DMS153 (cell line): ENCODE measurements at places on chromosomes 5 and 9.

GRCh38 chr5:130624805-130625204 is 540.3 kb downstream of the HINT1 start:
- no peak for DNase-seq

- DNase-seq = no peak
Observed at GRCh38 chr5:114362977-114363761, 1.3 kb downstream of the KCNN2 start.

DNA sequence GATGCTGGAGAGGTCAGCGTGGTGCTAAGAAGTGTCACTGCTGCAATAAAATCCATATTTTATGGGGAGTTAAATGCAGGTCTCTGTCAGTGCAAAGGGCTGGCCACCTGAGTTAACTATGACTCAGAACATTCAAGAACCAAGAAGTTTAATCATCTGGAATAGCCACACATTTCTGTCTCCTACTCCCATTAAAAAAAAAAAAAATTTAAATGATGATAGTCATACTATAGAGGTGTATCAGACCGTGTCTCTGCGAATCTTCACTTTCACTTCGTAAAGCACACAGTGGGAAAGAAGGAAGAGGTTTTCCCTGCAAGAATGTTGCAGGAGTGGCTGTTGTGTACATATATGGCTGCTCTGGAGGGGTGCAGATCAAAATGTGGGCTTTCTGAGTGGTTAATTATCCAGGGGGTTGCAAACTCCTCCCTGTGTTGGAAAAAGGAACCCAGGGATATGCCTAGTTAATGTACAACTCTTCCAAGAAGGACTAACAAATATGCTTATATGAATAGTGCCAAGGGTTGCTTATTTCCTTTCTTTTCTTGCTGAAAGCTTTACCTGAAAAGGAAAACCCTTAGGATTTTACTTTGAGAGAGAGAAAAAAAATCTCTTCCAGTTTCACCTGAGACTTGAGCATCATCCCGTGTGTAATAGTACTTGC is 1.5 kb downstream of the CDH6 start:
- DNase-seq = no peak

- DNase-seq = no peak
Observed at GRCh38 chr5:155082401-155082800, 68.8 kb downstream of the KIF4B start.

GRCh38 chr9:131960311-131960710 is 119.4 kb downstream of the MED27 start:
- no peak for DNase-seq

DNA sequence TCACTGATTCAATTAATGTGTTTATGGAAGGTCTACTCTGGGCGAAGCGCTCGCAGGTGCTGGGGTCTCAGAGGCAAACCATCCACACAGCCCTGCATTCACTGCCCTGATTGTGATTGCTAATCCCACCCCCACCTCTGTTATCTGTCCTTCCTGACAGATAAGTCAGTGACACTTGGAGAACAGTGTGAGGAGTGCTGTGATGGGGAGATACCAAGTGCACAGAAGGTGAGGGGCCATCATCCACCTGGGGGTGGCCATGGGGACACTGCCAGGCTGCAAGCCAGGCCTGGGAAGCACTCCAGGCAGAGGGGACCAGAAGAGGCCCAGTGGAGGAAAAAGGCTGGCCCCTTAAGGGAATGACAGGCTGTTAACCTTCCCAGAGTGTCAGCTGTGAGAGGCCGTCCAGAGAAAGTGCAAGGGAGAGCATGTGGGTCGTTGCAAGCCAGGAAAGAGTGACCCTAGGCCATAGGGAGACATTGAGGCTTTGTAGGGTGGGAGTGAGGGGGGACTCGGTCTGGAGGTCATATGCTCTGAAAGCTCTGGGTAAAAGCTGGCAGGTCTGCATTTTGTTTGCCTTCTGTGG is 18.0 kb downstream of the IL9 start:
- no peak for DNase-seq

DNA sequence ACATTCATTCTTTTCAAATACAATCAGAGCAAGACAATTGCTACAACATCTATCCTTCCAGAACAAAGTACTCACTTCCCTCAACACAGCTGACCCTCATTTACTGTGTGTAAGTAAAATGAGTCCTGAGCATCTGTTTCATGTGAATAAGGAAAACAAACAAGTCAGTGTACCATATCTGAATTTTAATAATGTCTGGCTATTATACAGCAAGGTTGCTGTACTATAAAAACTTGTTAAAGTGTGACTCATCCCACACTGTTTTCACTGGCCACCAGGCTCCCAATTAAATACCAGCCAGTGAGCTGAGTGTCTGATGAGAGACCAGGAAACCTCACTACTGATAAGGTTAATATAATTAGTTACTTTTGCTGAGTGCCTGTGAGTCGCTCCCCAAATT is 339.8 kb downstream of the AGTPBP1 start:
- no peak for DNase-seq

DNA sequence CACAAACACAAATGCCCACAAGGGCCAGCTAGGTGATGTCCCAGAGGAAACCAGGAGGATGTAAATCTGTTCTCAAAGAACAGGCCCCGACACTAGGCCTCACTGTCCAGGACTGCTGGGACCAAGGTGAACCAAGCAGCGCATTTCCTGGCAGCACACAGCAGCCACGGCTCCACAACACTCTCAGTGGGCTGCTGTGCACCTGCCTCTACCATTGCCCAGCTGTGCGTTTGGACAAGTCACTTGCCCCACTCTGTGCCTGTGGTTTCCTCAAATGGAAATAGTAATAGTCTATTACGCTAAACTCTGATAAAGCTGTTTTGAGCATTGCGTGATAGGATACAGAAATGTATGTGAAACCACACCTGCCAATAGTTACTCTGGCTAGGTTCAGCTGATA is 544.5 kb downstream of the BNC2 start:
- no peak for DNase-seq

GRCh38 chr5:55062039-55062779 is 38.2 kb downstream of the GZMK start:
- no peak for DNase-seq

- DNase-seq = no peak
Observed at GRCh38 chr5:170945275-170945674, 83.5 kb downstream of the RANBP17 start.

DNA sequence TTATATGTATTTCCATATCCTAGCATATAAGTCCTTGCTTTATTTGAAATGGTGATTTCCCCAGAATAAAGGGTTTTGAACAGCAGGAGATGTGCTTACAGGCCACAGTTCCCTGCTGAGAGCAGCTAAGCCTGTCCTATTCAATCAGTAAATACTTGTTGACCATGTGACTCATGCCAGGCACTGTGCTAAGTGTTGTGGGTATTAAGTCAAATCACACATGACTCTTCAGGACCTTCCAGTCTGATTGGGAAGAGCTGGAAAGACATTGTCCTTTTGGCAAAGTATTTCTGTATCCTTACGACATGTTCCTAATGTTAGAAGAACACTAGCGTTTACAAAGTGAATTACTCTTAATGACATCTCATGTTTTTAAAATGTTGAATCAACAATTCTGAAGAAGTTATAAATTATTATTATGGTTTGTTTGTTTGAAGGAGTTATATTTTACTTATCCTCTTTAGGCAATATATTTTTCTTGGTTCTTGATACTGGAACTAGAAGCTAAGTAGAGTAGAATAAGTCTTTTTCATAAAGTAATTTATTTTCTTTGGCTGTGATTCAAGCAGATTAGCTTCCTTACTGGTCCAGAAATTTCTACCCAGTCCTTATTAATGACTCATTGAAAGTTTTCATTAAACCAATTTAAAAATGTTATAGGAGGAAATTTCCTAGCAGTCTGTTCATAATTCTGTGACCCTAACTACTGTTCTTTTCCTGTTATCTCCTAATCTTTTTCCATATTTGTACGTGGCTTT is 82.1 kb downstream of the GAPVD1 start:
- no peak for DNase-seq

GRCh38 chr9:95204710-95205109 is 112.8 kb downstream of the FANCC start:
- no peak for DNase-seq

GRCh38 chr5:13250464-13251291 is 693.8 kb downstream of the DNAH5 start:
- no peak for DNase-seq

DNA sequence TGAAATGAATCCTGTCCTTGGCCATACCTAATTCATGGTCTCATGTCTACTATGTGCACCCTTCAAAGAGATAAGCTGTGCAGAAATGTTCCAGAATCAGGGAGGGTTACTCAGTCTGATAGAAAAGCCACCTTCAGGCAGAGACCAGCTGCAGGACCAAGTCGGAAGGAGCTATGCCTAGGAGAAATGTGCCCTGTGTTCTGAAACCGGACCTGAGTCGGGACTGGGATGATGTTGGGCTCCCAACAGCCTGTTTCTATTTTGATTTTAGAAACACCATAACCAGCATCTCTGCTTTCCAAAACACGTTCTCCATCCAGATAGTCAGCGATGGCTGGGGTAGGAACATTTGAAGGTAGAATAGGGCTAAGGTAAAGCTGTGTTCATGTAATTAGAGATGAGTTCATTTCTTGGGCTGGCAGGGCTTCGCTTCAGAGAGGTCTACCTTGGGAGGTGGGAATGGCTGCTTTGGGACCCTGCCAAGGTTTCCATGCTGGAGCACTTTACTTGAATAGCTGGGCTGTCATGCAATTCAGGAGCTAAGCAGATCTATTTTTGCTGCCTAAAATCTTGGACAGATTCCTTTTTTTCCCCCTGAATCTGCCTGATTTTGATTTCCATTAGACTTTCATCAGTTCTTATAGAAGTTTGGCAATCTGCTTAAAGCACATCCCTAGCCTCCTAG is 2.8 kb downstream of the ADCY2 start:
- peak; percentile 15 for DNase-seq

DNA sequence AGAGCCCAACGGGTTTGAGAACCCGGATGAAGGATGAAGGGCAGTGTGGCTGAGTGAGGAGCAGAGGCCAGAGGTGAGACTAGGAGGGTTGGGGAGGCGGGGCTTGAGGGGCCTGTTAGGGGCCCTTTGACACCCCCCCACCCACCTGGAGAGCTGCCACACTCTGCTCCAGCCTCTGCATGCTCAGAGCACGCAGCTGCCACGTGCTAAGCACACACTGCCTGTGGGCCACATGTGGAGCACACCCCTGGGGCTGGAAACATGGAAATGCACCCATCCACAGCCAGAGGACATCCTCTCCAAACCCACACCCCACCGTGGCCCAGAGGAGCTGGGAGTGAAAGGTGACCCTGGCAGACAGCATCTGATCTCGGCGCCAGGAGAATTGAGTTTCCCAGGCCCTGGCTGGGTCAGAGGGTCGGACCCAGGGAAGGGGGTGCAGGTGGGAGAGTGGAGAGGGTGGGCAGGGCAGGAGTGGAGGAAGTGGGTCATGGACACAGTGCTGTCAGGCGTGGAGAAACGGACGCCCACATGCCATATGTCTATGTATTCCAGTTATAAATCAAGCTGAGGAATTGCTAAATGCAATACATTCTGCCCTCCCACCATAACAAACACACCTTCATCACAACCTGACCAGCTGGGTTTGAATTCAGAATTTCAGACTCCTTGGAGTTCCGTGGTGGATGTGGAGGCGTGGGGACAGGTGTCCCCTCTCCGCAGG is 5.9 kb downstream of the DNM1 start:
- no peak for DNase-seq

DNA sequence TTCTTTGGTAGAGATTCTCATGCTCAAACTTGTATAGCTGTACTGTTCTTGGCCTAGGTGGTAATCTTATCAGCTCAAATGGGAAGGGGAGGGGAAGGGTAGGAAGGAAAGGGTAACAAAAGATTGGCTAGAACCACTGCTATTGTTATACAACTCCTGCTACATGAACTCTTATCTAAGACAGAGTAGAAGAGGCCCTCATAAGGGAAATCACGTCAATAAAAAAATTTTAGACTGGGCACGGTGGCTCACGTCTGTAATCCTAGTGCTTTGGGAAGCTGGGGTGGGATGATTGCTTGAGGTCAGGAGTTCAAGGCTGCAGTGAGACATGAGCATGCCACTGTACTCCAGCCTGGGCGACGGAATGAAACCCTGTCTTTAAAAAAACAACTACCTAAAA is 15.9 kb downstream of the STOM start:
- no peak for DNase-seq

- DNase-seq = no peak
Observed at GRCh38 chr5:67921004-67921601, 294.5 kb upstream of the PIK3R1 start.

- DNase-seq = no peak
Observed at GRCh38 chr9:24502206-24502937, 43.3 kb downstream of the IZUMO3 start.

DNA sequence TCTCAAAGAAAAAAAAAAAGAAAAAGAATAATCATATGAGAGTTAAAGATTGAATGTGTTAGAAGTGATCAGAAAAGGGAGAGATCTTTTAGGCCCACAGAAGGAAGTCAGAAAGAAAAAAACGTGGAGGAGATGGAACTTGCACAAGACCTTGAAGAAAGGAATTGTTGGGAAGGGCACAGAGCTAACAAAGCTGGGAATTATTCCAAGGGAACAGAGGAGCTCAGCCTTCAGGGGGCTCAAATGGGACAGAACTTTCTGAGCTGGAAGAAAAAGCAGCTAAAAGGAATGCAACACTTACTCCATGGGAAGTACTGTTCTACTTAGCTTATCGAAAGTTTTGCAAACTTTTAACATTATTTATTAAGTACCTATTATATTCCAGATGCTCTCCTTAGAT is 153.4 kb upstream of the ADRA1B start:
- DNase-seq = no peak

GRCh38 chr9:130972957-130973685 is 34.1 kb upstream of the FIBCD1 start:
- DNase-seq = no peak

DNA sequence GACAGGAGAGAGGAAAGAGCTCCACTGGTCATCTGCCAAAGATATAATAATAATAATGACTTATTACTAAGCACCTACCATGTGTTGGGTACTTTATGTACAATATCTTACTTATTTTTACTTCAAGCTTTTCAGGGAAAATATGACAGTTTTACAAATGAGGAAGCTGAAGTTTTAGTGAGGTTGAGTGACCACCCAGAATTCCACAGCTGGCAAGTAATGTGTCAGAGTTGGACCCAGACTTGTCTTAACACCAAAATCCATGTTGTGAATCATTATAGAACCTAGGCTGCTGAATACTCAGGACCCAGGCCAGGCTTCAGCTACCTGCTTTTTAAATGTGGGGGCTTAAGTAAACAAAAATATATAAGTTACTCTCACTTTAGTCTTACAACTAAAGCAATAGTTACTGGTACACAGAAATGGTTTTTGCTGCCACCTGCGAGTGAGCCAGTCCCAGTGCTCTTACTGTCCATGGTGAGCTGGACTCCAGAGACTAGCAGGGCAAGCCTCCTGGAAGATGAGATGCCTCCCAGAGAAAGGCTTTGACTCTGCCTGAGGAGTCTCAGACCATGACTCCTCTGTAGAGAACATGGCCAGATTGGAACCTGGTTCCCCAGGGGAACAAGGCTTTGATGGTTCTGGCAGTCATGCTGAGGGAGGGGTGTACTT is 29.9 kb downstream of the RUSC2 start:
- no peak for DNase-seq
